ENCODE measurements at places on chromosomes 7 and 10.

DNA sequence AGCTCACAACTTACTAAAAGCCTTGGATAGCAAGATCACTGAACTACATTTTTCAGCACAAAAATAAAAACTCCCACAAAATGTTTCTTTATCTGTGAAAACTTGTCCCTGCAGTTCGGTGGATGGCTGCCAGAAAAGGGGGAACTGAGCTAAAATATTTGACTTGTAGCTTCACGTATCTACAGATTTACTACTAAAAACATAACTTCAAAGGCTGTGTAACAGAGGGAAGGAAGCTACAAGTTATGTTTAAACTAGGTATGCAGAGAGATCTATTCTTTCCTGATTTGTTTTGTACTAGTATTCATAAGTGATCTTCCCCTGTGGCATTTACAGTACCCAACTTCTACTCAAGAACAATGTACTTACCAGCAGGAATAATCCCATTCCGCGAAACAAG lies 25.1 kb downstream of the SGCE start:
- no peak for DNase-seq

DNA sequence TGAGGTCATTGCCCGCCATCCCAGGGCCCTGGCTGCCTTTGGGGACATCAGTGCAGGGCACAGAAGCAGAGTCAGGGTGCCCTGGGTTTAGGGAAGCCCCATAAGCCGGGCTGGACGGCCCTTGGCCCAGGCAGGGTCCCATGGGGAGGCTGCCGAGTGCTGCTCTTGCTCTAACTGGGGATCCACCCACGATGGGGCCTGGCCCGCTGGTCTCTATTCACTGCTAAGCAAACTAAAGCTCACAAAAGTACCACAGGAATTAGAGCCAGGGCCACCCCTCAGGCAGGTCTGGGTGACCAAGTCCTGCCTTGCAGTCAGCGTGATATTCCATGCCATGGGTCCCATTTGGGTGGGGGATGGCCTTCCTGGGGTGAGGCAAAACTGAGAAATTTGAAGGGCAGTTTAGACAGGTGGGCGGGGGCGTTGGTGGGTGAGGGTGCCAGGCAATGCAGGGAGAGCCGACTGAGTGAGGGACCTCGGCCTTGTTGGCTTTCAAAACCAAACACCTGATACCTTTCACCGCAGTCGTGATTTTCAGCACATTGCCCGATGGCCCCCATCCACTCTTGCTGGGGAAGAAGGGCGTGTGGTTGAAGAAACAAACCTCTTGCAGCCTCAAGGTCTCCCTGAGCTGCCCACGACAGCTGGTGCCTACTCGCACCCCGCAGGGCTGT lies 92.8 kb upstream of the PPIF start:
- DNase-seq, result no peak

DNA sequence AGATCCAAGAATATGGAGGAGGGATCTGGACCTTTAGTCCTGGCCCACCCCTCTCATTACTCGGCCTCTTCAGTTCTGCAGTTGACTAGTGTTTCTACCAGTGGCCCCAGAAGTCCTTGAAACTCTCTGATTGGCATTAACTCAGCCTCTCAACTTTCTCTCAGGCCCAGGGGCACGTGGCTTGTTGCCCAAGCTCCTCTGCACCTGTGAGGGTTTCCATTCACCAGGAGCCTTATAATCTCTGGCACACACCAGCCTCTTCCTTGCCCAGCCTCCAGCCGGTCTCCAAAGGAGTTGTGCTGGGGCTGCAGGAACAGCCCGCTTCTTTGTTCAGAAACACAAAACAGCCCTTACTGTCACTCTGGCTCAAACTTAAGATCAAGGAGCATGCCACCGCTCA lies 47.6 kb upstream of the ZPBP start:
- no peak for DNase-seq

DNA sequence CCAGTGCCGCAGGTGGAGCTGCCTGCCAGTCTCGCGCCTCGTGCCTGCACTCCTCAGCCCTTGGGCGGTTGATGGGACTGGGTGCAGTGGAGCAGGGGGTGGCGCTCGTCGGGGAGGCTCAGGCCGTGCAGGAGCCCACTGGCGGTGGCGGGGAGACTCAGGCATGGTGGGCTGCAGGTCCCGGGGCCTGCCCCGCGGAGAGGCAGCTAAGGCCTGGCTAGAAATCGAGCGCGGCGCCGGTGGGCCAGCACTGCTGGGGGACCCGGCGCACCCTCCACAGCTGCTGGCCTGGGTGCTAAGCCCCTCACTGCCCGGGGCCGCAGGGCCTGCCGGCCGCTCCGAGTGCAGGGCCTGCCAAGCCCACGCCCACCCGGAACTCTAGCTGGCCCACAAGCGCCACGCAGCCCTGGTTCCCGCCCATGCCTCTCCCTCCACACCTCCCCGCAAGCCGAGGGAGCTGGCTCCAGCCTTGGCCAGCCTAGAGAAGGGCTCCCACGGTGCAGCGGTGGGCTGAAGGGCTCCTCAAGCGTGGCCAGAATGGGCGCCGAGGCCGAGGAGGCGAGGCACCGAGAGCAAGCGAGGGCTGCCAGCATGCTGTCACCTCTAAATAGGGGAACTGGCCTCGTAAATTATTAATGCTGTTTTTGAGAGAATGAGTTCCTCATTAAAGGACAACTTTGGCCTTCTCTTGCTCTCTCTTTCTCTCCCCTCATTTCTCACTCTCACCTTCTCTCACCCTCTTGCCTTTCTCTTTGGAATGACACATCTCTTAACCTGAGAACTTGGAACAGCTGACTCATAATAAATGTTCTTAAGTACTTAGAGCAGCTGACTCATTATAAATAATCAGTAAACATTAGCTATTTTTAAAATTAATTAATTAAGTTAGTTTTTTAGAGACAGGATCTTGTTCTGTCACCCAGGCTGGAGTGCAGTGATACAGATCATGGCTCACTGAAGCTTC lies 4.9 kb downstream of the ACADSB start:
- DNase-seq, result no peak

DNA sequence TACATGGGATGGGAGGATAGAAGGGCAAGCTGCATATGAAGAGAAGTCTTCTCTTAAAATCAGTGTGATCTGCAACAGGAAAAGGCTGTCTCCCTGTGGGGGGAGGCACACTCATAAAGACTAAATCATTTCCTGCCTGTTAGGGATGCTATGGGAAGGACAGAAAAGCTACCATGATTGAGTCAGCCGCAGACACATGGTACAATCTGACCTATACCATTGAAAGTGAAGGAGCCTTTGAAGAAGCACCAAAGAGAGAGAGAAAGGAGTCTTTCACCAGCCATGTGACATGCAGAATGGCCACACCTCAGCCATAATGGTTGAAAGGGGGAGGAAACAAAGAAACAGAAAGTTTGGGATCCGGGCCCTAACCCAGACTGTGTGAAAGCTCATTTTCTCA lies 29.1 kb downstream of the NUDCD3 start:
- DNase-seq, result no peak

- no peak for DNase-seq
Measured at GRCh38 chr7:43612599-43613589, 30.0 kb downstream of the STK17A start.

GRCh38 chr10:117217196-117217761 lies 20.0 kb downstream of the KCNK18 start:
- no peak for DNase-seq

DNA sequence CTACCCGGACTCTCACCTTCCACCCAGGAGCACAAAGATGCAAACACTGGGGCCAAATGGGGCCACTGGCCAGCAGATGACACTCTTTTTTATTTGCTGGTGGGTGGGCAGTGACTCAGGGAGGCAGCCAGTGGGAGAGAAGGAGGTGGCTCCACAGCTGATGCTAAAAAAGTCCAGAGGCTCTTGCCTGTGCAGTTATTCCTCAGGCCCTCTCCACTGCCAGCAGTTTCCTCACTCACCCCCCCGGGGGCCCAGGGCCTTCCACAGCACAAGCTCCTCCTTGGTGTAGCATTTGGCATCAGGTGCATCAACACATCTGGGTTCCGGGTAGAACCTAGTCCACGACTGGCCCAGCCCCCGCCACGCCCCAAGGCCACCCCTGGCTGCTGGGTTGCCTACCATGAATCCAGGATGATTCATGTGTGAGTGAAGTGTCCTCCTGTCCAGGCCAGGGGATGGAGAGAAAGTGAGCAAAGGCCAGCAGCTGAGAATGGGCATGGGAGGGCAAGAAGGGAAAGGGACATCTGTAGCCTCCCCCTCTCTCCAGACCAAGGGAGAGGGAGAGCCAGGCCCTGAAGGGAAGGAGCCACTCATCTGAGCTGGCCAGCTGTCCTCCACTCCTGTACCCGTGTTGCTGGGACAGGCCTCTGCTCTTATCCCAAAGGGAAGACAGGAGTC lies 1.7 kb upstream of the KCNH2 start:
- DNase-seq, result no peak

GRCh38 chr10:12396093-12396492 lies 46.7 kb downstream of the CAMK1D start:
- no peak for DNase-seq
